ENCODE measurements at places on chromosomes 1 and 21. TPM values are rescaled to one million over a fixed set of nuclear protein-coding genes. Genes with fewer than 3 reads are reported as not detected.

Gene AGMAT
- total RNA-seq, result 0.83 TPM

Gene FAM110D
- not detected for total RNA-seq

Gene ZBED6
- 32.3 TPM for total RNA-seq

Gene SSX2IP
- 11.3 TPM for total RNA-seq

Gene S100A2
- total RNA-seq, result 8,173 TPM

Gene TRIM67
- not detected for total RNA-seq

Gene NBPF4
- not detected for total RNA-seq

Data from mammary epithelial cell (primary cell).